ENCODE measurements at places on chromosomes 1 and 21.

DNA sequence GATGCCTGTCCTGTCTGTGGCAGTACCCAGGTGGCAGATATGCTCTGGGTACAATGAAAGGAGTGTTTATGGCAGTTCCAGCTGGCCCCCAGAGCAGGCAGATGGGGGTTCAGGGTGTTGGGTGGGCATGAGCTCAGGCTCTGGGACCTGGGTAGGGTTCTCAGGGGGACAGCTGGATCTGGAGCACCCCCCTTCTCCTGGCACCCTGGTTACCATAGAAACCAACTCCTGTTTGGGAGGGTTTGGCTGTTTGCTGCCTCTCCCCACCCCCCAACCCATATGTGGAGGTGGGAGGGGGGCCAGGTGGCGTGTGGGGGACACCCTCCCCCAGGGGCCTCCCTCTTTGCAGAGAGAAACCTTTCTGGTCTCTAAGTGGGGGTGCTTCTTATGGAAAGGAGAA, 7.1 kb downstream of the FOXO6 start:
- no peak for DNase-seq

DNA sequence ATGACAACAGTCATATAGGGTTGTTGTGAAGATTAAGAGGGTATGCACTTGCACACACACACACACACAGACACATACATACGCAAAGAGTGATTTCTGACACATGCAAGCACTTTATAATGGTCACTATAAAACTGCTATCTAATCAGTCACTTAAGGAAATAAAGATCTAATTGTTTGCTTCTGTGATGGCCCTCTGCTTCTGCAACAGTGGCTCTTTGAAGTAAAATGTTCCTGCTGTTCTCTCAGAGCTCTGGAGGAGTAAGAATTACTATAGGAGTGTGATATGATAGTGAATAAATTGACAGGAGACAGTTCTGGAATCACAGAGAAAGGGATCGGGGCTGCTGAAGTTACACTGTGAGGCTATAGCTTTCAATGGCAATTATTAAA, 494.5 kb upstream of the B3GALT2 start:
- no peak for DNase-seq

- DNase-seq = no peak
Measured at GRCh38 chr1:112297536-112297935, 98.5 kb upstream of the CTTNBP2NL start.

- no peak for DNase-seq
Measured at GRCh38 chr1:32926562-32926961, 25.4 kb upstream of the TMEM54 start.

- DNase-seq = no peak
Measured at GRCh38 chr1:92968138-92969032, 7.1 kb upstream of the DIPK1A start.

- no peak for DNase-seq
Measured at GRCh38 chr1:229567109-229567868, 8.8 kb upstream of the ABCB10 start.

DNA sequence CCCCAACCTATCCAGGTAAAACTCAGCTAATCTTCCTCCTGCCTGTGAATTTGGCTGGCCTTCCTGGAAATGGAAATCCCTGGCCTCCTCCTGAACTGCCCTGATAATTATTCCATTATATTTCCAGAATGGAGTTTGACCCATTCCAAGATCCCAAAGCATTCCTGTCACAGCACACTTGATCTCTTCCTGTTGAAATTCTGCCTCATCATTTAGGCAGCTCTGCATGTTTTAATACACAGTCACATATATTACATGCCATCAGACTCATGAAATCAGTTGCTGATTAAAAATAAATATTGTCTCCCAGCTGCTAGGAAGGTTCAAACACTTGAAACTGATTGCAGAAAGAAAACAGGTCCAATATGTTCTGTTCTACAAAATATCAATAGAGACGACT, 148.2 kb upstream of the PALMD start:
- DNase-seq = no peak

DNA sequence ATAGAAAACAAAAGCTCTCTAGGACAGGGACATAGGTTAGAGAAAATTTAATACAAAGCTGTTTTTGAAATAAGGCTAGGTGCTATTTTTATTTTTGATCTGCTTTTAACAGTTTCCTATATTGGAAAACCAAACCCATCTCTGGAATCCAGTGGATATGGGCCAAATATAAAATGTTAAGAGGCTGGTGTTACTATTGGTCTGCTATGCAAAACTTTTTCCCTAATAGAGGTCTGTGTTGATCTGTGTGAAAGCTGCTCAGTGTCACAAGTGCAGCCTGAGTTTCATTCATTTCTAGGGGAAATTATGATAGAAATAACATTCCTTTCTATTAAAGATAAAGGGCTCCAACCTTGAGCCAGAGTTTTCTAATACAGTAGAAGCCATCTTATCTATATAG, 116.4 kb downstream of the OLFML2B start:
- DNase-seq = no peak

DNA sequence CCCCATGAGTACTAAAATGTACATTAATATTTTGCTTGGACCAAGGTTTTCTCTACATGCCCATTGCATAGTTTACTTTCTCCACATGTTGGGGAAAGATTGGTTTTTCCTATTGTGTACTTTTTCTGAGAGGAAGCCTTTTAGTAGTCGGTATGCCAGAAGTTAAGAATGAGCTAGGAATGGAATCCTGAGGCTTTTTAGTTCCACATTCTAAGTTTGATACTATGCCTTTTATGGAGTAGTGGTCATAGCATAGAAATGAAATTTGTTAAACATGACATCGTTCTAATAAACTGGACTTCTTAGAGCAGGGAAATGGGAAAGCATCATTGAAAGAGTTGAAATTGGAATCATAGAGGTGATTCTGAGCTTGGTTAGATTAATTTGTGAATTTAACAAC, 64.3 kb downstream of the BCL9 start:
- no peak for DNase-seq

DNA sequence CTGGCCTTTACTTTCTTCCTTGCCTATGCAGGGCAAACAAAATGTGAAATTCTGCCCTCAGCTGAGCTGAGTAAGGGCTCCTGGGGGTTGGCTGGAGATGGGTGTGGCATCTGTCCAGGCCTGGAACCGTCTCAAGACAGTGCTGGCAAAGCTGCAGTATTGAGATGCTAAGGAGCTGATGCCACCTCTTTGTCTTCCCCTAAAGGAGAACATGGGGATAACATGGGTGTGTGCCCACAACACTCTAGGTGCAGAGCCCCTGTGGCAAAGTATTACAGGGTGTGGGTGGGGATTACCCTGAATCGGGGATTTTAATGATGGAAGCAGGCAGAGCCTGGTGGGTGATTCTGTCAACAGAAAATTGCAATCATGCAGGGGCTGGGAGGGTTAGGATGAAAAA, 2.5 kb upstream of the ST3GAL3 start:
- no peak for DNase-seq

GRCh38 chr21:39519835-39520234, 68.1 kb downstream of the SH3BGR start:
- no peak for DNase-seq
